Glomerular endothelial cell (primary cell): ENCODE measurements at places on chromosomes 12 and 14. TPM values are rescaled to one million over a fixed set of nuclear protein-coding genes. Genes with fewer than 3 reads are reported as not detected.

DNA sequence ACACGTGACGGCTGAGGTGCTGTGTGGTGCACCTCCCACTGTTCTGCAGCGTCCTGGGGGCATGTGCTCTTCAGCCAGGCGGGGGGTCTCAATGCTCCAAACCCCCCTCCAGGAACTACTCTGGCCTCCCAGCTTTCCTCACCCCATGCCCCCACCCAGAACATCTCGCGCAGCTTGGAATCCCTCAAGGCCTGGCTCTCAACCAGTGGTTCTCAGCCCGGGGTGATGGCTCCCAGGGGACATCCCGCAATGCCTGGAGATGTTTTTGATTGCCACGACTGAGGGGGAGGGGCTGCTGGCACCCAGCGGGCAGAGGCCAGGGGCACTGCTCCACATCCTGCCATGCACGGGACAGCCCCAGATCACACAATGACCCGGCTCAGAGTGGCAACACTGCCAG is 78.9 kb upstream of the DICER1 start:
- DNase-seq, result no peak

Gene TSPAN8
- not detected in 2 replicates for total RNA-seq

DNA sequence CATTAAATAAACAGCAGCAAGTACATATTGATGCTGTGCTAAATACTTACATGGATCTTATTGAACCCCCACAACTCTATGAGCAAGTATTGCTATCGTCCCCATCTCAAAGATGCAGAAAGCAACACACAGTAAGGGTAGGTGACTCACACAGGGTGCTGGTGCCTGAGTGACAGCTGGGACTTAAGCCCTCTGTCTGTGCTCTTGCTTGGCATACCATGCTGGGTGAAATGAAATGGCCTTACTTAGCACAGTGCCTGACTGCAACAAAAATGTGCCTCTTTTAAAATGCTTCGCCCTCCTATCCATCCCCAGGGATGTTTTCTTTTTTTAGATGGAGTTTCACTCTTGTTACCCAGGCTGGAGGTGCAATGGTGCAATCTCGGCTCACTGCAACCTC is 788 bp downstream of the TEX52 start:
- DNase-seq, result no peak

DNA sequence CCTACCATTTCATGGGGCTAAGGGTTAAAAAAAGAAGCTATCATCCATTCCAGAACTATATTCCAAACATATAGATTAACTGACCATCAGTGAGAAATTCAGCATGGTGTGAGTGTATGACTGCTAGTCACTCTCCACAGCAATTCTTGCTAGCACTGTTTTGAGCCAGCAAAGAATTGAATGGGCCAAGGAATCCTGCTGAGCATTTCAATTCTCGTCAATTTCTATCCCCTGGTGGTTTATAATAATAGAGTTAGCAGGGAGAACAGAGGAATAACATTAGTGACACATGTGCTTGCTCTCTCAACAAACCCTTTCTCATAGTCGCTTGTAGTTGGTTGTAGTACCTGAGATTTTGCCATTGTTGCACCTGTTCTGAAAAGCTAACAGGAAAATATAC is 7.2 kb downstream of the MBIP start:
- no peak for DNase-seq
